ENCODE measurements at places on chromosomes 6 and 20.

DNA sequence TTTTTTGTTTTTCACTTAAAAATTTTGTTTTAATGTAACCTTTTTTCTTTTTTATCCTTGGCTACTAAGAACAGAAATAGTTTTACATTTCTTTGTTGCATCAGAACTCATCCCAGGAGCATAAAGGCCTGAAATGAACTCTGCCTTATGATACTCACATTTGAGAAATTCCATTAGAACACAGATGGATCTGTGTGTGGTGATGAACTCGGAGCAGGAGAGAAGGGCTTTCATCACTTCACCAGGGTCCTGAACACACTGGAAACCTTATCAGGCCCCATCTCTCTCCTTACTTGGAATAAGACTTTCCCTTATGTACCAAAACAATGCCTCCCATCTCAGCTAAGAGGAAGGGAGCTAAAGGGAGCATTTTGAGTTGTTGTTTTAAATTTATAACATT is 139.4 kb downstream of the PHF3 start:
- no peak for DNase-seq

- DNase-seq = peak; percentile 10
Observed at GRCh38 chr20:52494244-52494643, 302.7 kb upstream of the ZFP64 start.

GRCh38 chr20:36818861-36819260 is 45.3 kb upstream of the DSN1 start:
- DNase-seq = no peak

DNA sequence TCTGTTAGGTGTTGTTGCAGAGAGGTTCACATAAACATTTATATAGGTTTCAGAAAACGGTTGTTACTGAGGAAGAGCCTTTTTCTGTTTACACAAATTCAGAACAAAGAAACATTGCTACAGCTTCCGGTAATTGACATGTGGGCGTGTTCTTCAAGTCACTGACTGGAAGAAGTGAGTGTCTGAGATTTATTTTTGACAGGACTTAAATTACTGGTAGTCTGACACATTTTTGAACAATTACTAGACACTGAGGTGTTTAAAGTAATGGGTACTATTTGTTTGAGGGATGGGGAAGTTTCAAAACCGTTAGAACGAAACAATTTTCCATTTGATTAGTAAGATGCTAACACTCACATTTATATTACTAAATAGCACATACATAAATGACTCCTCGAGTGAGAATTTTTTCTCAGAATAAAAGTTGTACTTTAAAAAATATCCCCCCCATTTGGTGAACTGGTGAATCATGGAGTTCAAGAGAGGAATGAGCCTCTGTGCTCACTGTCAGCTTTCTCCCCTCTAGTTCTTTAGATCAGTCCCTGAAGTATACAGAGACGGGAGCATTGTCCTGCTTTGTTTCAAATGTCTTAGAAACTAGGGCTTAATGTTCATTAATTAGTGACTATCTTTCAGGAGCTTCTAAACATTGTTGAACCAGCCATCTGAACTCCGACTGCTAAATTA is 98.7 kb downstream of the TSHZ2 start:
- no peak for DNase-seq

DNA sequence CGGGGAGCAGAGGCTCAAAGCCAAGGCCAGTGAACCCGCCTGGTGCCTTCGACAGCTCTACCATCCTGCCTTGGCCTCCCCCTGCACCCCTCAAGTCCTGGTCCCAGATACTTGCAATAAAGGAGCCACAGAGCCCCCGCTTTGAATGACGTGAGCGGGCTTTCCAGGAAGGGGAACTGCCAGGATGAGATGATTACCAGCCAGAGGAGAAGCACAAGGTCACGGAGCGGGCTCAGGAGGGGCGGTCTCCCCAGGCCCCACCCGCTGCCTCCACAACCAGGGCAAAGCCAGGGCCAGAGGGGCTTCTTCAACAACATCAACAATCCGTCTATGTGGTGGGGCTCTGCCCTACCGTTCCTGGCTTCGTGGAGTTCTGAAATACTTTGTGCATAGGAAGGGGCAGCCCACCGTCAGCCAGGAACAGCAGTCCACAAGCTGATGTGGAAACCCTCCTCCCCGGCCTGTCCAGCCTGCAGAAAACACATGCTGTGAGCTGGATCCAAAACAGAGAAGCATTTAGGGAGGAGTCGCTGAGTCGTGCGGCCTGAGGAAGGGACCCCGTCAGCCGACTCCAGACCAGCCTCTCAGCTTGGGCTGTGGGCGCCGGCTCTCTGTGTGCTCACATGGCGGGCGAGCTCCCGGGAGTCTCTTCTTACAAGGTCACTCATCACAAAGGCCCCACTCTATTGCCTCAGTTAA is 392.5 kb downstream of the CDH4 start:
- DNase-seq = no peak

GRCh38 chr6:129954749-129955431 is 63.5 kb upstream of the L3MBTL3 start:
- no peak for DNase-seq
